ENCODE measurements at places on chromosomes 7 and 10.

GRCh38 chr7:2118630-2119190, 114.0 kb downstream of the MAD1L1 start:
- H3K4me1 ChIP-seq: no peaks in the 10 kb centered on the region
- no peak for DNase-seq
- H3K36me3 ChIP-seq: peaks cover 48% of the 10 kb centered on the region
- H3K4me3 ChIP-seq: no peak overlapping the region
- H3K27ac ChIP-seq: 0 out of 2 replicates have a peak overlapping the region, but pooled peaks have one; percentile 16

- H3K4me3 ChIP-seq: no peak overlapping the region
- no peak for DNase-seq
- no peaks in the 10 kb centered on the region for H3K27me3 ChIP-seq
Measured at GRCh38 chr7:99004781-99005500, 126.6 kb downstream of the TRRAP start.

DNA sequence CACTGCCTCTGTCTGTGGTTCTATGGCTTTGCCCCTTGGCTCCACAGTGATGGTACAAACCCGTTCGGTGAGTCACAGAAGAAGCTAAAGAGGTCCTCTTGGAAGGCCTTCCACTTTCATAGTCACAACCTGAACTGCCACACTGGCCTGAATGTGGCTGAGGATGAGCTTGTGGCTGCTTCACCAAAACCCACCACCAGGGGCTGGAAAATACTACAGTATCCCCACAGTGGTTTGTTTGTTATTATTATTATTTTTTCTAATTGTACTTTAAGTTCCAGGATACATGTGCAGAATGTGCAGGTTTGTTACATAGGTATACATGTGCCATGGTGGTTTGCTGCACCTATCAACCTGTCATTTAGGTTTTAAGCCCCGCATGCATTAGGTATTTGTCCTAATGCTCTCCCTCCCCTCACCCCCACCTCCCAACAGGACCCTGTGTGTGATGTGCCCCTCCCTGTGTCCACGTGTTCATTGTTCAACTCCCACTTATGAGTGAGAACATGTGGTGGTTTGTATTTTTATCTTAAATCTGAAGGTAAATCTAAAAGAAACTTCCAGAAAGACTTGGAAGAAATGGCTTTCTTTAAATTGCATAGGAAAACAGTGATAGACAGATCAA, 160.8 kb upstream of the NPSR1 start:
- no peaks in the 10 kb centered on the region for H3K27me3 ChIP-seq
- H3K4me1 ChIP-seq: no peaks in the 10 kb centered on the region
- no peak overlapping the region for H3K4me3 ChIP-seq
- no peak for DNase-seq
- no peaks in the 10 kb centered on the region for H3K36me3 ChIP-seq

DNA sequence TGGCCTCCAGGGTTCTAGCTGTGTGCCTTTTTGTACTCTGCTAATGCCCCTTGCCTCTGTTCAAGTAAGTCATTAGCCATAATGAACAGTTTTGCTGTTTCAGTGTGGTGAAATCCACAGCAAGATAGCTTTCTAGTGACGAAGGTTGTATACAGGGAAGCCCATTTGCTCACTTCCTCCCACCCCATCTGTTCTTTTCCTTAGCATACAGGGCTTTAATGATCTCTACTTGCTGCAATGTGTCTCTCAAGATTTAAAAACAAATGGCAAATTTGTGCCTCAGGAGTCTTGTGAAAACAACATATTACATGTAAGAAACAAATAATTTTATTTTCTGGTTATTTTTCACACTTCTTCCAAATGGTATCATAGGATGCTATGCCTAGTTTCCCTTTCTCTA, 243.2 kb downstream of the CDK14 start:
- H3K4me1 ChIP-seq: no peaks in the 10 kb centered on the region
- no peaks in the 10 kb centered on the region for H3K27me3 ChIP-seq
- H3K36me3 ChIP-seq: no peaks in the 10 kb centered on the region
- H3K4me3 ChIP-seq: no peak overlapping the region
